ENCODE measurements at places on chromosomes 12 and 14. TPM values are rescaled to one million over a fixed set of nuclear protein-coding genes. Genes with fewer than 3 reads are reported as not detected.

The LALBA gene
- not detected for total RNA-seq

The PAPOLA gene
- total RNA-seq: 234 TPM

The ANKS1B gene
- 8.5 TPM for total RNA-seq

The KCTD10 gene
- 54.3 TPM for total RNA-seq

The AHNAK2 gene
- 2.0 TPM for total RNA-seq

The OR4N5 gene
- not detected for total RNA-seq

The PRKD1 gene
- total RNA-seq: 6.8 TPM

The PKP2 gene
- total RNA-seq: 44.2 TPM

The ABCC9 gene
- not detected for total RNA-seq

The TUBA1B gene
- 2,144 TPM for total RNA-seq

The EIF2B1 gene
- 49.9 TPM for total RNA-seq
